ENCODE measurements at places on chromosomes 4 and X.

- no peaks in the 10 kb centered on the region for H3K27me3 ChIP-seq
- no peak for DNase-seq
- no peak overlapping the region for H3K4me3 ChIP-seq
- H3K4me1 ChIP-seq = no peaks in the 10 kb centered on the region
- no peak overlapping the region for H3K27ac ChIP-seq
- no peaks in the 10 kb centered on the region for H3K36me3 ChIP-seq
Observed at GRCh38 chr4:26522478-26522877, 32.2 kb upstream of the CCKAR start.

- H3K36me3 ChIP-seq = peaks cover 8% of the 10 kb centered on the region
- H3K4me1 ChIP-seq = no peaks in the 10 kb centered on the region
- H3K27ac ChIP-seq = no peak overlapping the region
- no peak for DNase-seq
- H3K4me3 ChIP-seq = no peak overlapping the region
- H3K27me3 ChIP-seq = no peaks in the 10 kb centered on the region
Observed at GRCh38 chr4:54289316-54289715, 60.2 kb downstream of the PDGFRA start.

DNA sequence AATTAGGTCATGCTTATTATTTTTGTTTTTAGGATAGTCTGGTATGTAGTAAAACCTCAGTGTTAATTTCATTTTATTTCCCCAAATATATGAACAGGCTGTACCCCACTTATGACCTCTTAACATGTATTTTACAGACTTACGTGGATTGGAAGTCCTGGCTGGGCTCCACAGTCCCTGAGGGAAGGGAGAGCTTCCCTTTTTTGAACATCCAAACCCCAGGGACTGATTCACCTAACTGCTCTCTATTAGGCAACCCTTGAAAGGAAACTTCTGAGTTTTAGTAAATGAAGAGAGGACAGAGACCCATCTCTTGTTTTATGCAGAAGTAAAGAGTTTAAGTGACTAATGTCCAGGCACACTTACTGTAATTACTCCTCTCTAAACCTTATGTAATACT is 233.1 kb upstream of the SPRY1 start:
- no peak overlapping the region for H3K27ac ChIP-seq
- no peak overlapping the region for H3K4me3 ChIP-seq
- DNase-seq = no peak
- no peaks in the 10 kb centered on the region for H3K27me3 ChIP-seq
- no peaks in the 10 kb centered on the region for H3K4me1 ChIP-seq
- H3K36me3 ChIP-seq = no peaks in the 10 kb centered on the region

- no peak for DNase-seq
- no peaks in the 10 kb centered on the region for H3K36me3 ChIP-seq
- no peak overlapping the region for H3K4me3 ChIP-seq
Observed at GRCh38 chr4:57043347-57044251, 64.9 kb downstream of the POLR2B start.

Measured in breast epithelium (tissue), 4 donors.